Stimulated activated CD4-positive, alpha-beta T cell treated with anti-CD3 and anti-CD28 coated beads, Interleukin-1b, Interleukin-23, amount 100 ng/mL, for 1 hour (primary cell): ENCODE measurements at places on chromosomes 13 and 19.
A peak's percentile ranks its signal among the peaks of the same experiment; 100 is the strongest.

- no peak for DNase-seq
Measured at GRCh38 chr13:79483086-79483706, 2.2 kb downstream of the NDFIP2 start.

DNA sequence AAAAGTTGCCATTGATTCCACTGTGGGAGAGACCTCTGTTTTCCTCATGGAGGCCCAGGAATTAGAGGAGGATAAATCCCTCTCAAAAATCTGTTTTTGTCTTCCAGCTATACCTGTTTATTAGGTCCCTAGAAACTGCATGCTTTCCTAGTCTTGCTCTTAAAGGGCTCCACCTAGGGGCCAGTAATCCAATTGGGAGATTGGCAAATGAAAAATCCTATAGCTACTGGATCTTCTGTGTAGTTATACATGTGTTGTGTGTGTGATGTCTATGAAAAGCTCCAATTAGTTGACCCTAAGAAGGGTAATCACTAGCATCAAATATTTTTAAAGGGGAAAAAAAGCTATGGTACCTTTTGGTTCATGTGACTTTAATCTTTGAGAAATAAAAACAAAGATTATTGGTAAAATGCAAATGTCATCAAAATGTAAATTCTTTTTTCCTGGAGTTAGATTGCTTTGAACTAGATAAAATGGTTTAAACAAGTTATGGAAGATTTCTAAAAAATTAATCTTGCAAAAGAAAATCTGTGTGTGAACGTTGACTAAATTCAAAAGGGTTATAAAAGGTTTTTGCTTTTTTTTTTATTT lies 63.4 kb upstream of the C1QTNF9B start:
- DNase-seq: no peak

DNA sequence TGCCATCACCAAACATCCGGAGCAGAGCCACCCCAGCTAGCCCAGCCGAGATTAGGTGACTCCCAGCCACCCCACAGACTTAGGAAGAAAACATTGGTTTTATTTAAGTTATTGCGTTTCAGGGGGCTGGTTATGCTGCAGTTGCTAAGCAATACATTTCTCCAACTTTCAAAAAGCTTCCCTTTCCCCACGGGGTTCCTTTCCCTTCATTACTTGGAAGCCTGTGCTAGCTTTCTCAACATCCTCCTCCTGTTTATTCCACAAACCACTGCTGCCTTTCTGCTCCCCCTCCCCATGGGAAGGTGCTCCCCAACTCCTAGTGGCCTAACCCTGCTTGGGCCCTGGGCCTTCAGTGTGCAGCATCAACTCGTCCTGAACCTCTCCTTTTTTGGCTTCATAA lies 52.6 kb downstream of the CDADC1 start:
- DNase-seq: no peak

- DNase-seq: no peak
Measured at GRCh38 chr13:33213024-33213768, 72.4 kb downstream of the STARD13 start.

DNA sequence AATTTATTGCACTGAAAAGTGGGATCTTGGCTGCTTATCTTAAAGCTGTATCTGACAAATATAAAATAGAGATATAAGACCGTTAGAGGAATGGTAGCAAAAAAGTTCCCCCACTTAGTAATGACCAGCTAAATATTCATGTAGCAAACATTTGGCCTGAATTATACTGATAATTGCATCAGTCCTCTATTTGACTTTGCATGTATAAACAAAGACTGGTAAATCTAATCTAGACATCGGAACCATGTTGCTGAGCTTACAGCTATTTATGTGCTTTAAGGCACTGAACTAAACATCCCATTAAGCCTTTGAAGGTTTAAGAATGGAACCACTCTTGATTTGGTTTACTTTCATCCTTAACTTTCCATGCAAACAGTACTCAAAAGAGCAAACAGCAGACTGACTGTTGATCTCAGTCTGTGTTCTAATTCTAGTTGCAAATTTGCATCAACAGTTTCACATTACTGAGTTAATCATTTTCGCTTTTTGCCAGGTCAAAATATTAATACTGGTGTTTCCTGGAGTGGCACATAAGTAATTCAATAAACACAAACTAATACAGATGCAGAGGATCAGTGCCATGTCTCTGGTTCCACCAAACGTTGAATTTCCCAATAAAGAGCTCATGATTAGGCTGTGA lies 203.5 kb upstream of the HTR2A start:
- DNase-seq: no peak

DNA sequence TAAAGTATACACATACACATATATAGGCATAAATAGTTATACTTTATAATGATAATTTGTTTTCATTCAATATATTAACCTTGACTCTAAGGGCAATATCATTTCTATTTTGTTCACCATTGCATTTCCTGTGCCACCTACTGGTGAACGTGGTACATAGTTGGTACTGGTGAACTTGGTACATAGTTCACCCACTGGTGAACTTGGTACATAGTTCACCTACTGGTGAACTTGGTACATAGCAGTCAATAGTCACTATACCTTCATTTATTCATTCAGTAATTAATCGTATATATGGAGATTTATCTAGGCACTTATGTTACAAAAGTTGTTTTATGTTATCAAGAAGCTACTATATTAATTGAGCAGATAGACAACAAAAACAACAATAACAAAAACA lies 172.6 kb upstream of the ATXN8OS start:
- DNase-seq: no peak

GRCh38 chr19:47391510-47392223 lies 27.7 kb downstream of the MEIS3 start:
- DNase-seq: peak; percentile 73

DNA sequence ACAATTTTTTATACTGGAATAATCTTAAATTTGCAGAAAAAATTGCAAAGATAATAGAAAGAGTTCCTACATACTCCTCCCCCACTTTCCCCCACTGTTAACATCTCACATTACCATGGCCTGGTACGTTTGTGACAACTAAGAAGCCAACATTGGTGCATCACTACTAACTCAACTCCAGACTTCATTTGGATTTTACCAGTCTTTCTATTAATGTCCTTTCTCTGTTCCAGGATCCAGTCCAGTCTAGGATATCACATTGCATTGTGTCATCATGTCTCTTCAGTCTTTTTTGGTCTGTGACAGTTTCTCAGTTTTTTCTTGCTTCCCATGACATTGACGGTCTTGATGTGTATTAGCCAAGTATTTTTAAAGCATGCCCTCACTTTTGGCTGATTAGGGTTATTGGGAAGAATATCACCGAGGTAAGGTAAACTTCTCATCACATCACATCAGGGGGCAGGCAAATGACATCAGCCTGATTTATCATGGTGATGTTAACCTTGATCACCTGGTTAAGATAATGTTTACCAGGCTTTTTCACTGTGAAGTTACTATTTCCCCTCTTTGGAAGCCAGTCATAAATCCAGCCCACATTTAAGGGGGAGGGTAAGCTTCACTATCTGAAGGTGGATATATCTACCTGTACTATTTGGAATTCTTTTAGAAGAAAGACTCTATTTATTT lies 322.1 kb downstream of the ENOX1 start:
- no peak for DNase-seq

- no peak for DNase-seq
Measured at GRCh38 chr13:98619556-98619955, 42.6 kb upstream of the STK24 start.

DNA sequence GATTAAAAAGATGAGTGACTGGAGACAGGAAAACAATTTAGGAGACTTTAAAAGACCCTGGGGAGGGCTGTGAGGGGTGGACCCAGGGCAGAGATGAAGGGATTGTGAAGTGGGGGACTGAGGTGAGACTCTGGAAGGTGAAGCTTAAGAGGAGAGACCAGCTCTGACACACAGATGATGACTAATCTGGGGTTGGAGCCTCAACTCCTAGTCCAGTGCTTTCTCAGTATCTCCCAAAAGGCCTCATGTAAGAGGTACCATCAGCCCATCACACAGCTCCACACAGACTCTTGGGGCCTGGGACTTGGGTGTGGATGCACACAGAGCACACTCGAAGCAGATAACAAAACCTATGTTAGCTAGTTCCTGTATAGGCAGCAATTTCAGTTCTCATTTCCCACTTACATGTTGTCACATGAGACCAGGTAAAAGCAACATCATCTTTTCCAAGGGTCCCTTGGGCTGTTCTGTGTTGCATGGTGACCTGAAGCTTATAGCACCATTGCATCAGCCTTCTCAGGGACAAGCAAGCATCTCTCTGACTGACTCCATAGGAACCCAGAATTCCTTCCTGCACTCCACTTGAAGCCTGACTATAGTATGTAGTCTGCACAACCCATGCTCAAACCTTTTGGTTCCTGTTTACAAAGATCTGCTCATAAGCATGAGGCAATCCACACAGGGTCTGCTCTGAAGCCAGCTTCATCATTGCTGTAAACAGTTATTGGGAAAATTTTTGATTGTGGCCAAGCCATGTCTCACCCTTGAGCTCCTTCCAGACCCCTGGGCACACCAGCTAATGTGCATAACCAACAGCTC lies 88.6 kb upstream of the MYCBP2 start:
- no peak for DNase-seq

DNA sequence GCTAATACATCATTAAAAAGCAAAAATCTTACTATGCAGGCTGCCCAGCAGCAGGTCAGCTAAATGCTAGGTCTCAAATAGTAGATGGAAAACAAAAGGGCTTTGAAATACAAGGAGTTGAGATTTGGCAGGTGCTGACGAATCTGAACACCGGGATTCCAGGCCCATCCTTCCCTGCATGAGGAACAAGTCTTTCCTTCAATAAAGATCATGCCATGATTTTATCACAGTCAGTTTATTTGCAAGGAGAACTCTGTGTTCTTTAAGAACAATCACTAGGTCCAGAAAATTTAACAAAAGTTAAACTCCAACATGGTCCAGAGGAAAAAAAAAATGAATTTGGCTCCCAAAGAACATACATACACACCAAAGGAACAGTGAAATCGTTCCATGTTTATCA lies 551.4 kb downstream of the SLITRK6 start:
- DNase-seq: no peak

DNA sequence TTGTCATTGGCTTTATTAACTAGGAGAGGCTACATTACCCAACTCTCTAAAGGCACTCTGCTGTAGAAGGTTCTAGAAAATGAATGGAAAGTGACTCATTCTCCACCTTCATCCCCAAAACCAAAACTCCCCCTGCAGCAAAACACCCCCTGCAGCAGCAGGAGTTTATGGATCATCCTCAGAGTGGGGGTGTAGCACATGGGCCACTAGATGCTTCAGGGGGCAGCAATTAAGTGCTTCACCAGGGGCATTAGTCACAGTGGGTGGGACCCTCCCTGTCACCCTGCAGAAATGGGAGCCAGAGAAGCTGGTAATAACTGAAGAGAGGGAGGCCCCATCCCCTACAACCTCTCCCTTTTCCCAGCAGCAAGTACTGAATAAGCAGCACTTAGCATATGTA lies 64.5 kb upstream of the MED4 start:
- no peak for DNase-seq

GRCh38 chr13:79468819-79469218 lies 12.1 kb upstream of the NDFIP2 start:
- DNase-seq: no peak

GRCh38 chr19:38667661-38668171 lies 20.3 kb downstream of the ACTN4 start:
- no peak for DNase-seq

GRCh38 chr13:104530741-104531140 lies 1464.5 kb upstream of the SLC10A2 start:
- DNase-seq: no peak

DNA sequence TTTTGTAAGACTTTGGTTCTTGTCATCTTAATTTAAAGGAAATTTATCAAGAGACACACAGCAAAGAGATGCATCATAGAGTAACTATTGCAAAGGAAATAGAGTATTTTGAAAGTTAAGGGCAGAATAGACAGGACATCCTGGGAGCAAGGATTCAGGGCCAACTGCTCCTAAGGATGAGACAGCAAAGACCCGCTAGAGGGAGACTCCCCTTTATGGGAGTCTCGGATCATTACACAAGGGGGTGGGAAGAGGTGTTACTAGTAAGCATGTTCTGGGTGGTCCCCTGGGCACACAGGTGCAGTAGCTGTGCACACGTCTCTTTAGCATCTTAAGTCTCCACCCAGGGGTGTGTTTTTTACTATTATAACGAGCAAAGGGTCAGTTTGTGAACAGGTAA lies 9.6 kb downstream of the ZSCAN5C start:
- no peak for DNase-seq

GRCh38 chr13:35787937-35788336 lies 311.4 kb upstream of the MAB21L1 start:
- DNase-seq: no peak

- no peak for DNase-seq
Measured at GRCh38 chr13:32737111-32737571, 150.9 kb downstream of the PDS5B start.

GRCh38 chr19:12939975-12940423 lies 1.6 kb downstream of the CALR start:
- DNase-seq: no peak

GRCh38 chr13:93151277-93151676 lies 75.3 kb upstream of the GPC6 start:
- no peak for DNase-seq

DNA sequence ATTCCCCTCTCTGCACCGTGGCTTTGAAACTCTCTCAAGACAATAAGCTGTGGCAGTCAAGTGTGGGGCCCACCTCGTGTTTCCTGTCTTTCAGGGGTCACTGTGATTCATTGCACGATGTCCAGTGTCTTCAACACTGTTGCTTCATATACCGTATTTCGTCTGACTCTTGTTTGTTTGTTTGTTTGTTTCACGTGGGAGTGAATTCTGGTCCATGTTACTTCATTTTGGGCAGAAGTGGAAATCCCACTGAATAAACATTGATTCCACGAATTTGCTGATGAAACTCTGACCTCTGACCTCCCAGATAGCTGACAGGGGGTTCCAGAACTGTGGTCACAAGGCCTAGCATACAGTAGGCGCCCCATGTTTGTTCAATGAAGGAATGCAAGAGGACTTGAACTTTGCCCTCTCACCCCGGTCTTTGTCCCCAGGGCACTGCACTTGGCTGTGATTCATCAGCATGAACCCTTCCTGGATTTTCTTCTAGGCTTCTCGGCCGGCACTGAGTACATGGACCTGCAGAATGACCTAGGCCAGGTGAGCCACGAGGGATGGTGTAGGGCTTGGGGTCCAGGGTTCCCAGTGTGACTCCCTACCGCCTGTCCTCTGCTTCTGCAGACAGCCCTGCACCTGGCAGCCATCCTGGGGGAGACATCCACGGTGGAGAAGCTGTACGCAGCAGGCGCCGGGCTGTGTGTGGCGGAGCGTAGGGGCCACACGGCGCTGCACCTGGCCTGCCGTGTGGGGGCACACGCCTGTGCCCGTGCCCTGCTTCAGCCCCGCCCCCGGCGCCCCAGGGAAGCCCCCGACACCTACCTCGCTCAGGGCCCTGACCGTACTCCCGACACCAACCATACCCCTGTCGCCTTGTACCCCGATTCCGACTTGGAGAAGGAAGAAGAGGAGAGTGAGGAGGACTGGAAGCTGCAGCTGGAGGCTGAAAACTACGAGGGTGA lies 5.1 kb downstream of the NFKBIB start:
- no peak for DNase-seq

GRCh38 chr19:39796000-39796498 lies 17.4 kb downstream of the LEUTX start:
- no peak for DNase-seq

GRCh38 chr13:44046428-44046827 lies 166.7 kb downstream of the LACC1 start:
- no peak for DNase-seq

GRCh38 chr19:57317503-57317902 lies 2.8 kb upstream of the ZNF543 start:
- DNase-seq: no peak

GRCh38 chr13:113869263-113869662 lies 5.4 kb upstream of the GAS6 start:
- no peak for DNase-seq
